ENCODE measurements at places on chromosomes 5 and 9. TPM values are rescaled to one million over a fixed set of nuclear protein-coding genes. Genes with fewer than 3 reads are reported as not detected.

The SPATA31E1 gene
- total RNA-seq, result not detected

The IL17B gene
- 18.0 TPM for total RNA-seq

The ROR2 gene
- 5.8 TPM for total RNA-seq

The POLR3G gene
- total RNA-seq, result 1.0 TPM

The IL4 gene
- not detected for total RNA-seq

The FOCAD gene
- 26.7 TPM for total RNA-seq

The DAB2 gene
- total RNA-seq, result 119 TPM

The PCDHA10 gene
- total RNA-seq, result 0.65 TPM

The KLHL9 gene
- 23.3 TPM for total RNA-seq

The ZNF300 gene
- total RNA-seq, result 6.0 TPM

The SLC36A3 gene
- total RNA-seq, result not detected

The HAUS6 gene
- 8.4 TPM for total RNA-seq

The SLC4A9 gene
- total RNA-seq, result not detected
